ENCODE measurements at places on chromosomes 5 and 9.

DNA sequence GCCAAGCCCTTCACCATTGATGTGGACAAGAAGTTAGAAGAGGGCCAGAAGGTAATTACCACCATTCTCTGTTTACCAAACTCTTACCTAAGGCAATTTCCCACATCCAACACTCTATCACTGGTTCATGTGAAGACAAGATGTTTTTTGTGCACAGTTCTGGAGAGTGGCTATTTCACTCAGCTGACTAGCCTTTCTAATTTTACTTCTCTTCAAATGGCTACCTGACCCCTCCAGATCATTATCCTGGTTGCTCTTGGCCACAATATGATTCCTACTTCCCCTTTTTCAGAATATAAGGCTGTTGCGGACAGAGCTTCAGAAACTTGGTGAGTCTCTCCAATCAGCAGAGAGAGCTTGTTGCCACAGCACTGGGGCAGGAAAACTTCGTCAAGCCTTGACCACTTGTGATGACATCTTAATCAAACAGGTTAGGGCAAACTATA lies 7.1 kb downstream of the KIF20A start:
- DNase-seq, result no peak

- no peak for DNase-seq
Observed at GRCh38 chr5:1793966-1794900, 5.4 kb downstream of the MRPL36 start.

DNA sequence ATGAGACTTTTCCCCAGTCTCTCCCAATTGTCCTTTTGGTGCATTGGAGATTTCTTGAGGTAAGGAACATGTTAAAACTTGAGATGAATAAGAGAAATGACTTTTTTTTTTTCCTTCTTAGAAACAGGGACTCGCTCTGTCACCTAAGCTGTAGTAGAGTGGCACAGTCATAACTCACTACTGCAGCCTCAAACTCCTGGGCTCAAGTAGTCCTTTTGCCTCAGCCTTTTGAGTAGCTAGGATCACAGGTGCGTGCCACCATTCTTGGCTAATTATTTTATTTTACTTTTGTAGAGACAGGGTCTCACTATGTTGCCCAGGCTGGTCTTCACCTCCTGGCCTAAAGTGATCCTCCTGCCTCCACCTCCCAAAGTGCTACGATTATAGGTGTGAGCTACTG lies 25.9 kb downstream of the CDC42SE2 start:
- no peak for DNase-seq

DNA sequence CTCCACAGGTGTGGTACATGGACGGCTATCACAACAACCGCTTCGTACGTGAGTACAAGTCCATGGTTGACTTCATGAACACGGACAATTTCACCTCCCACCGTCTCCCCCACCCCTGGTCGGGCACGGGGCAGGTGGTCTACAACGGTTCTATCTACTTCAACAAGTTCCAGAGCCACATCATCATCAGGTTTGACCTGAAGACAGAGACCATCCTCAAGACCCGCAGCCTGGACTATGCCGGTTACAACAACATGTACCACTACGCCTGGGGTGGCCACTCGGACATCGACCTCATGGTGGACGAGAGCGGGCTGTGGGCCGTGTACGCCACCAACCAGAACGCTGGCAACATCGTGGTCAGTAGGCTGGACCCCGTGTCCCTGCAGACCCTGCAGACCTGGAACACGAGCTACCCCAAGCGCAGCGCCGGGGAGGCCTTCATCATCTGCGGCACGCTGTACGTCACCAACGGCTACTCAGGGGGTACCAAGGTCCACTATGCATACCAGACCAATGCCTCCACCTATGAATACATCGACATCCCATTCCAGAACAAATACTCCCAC lies 32.1 kb downstream of the OLFM1 start:
- no peak for DNase-seq

GRCh38 chr5:149360272-149360671 lies 2.4 kb downstream of the PCYOX1L start:
- DNase-seq, result no peak

All from omental fat pad (tissue), 4 donors.